ENCODE measurements at places on chromosomes 6 and 20.

DNA sequence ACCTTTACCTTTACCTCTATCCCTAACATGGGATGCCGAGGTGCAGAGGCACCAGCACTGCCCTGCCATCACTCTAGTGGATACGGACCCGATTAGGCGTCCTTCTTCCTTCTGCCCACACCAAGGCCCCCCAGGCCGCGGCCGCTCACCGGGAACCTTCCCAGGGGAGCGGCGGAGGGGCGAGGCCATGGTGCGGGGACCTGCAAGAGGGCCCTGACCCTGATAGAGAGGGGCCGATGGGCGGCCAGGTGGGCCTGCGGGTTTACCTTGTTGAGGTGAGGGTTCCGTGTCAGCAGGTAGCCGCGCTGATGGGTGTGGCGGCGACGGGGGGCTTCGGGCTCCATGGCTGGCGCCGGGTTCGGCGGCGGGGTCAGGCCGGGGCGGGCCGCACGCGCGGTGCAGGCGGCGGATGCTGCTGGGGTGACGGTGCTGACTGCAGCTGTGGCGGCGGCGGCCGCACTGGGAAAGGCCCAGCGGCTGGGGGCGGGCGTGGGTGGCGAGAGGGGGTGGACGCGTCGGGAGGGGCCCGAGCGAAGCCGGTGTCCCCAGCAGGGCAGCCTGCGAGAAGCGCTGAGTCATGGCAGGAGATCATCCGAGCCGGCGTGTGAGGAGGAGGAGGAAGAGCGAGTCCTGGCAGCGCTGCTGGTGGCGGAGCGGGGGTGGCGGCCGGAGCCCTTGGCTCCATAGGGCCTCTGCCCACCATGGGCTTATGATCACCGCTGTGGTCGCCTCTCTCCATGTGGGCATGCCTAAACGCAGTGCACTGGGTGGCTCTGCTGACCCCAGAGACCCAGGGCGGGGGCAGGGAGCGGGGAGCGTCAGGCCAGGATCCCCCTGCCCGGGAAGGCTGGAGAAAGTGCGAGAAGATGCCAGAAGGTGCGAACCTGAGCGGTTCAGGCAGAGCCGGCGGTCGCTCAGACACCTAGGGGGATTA lies at the start of gene ME1:
Gene ME1, minus strand, starts transcription at position 441 of the 934 bp plus-strand sequence. Its CDS starts 97 bp downstream, at position 344.
- peak; percentile 92 for DNase-seq

- no peak for DNase-seq
Observed at GRCh38 chr6:148068437-148069061, 274.1 kb upstream of the SASH1 start.

DNA sequence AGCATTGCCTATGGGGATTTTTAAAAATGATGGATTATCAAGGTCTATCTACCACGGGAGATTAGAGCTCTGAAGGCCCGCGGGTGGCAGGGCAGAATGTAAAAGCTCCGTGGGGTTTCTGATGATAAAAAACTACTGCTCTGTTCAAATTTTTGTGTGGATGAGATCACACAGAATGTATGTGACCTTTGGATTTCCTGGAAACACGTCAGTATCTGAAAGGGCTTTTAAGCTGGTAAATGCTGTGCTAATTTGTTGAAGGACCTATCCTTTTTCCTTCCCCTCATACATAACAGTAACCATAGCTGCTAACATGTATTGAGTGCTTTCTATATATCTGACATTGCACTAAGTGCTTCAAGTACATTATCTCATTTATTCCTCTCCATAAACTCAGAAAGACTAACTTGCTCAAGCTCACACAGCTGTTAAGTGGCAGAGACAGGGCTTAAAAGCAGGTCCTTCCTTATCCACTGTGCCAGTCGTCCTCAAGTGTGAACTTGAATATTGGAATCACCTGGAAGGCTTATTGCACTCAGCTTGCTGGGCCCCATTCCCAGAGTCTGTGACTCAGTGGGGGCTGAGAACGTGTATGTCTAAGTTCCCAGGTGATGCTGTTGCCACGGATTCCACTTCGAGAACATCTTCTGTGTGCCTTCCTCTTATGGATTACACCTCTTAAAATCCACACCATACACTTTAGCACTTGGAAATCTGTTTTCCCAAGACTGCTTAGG lies 1.9 kb upstream of the TMEM242 start:
- no peak for DNase-seq

DNA sequence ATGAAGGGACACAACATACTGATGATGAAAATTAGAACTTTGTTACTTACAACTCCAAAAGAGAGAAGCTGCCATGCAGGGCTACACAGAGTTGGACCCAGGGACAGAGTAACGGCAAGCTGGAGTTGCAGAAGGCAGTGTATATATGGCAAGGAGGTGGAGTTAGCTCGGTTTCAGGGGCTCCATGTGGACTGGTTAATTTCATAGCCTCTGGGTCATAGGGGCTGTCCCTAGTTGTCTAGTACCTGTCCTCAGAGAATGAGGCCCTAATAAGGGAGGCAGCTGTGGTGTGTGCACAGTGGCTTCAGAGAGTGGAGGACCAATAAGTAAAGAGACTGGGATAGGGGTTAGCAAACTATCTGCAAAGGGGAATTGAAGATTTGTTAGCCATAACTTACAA lies 7.9 kb upstream of the ZSCAN12 start:
- DNase-seq: no peak

DNA sequence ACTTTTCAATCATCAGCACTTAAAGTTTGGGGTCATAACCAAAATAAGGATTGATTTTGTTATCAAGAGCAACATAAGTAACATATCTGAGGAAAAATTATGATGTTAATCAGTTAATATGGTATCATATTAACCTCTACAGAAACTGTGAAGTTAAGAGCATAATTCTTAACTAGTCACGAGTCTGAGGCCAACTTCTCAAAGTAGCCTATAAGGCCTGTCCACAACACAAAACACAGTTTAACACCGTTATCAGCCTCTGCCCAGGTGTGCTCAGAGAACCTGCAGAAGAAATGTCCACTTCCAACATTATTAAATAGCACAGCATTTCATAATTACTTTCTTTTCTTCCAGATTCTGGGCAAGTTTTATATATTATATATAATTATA lies 1.1 kb downstream of the STX7 start:
- no peak for DNase-seq

- DNase-seq: no peak
Observed at GRCh38 chr6:78868116-78868515, 765 bp downstream of the IRAK1BP1 start.

- peak; percentile 27 for DNase-seq
Observed at GRCh38 chr20:41175201-41175651, 37.9 kb downstream of the PLCG1 start.

- DNase-seq: no peak
Observed at GRCh38 chr6:169024047-169024660, 229.5 kb downstream of the THBS2 start.

DNA sequence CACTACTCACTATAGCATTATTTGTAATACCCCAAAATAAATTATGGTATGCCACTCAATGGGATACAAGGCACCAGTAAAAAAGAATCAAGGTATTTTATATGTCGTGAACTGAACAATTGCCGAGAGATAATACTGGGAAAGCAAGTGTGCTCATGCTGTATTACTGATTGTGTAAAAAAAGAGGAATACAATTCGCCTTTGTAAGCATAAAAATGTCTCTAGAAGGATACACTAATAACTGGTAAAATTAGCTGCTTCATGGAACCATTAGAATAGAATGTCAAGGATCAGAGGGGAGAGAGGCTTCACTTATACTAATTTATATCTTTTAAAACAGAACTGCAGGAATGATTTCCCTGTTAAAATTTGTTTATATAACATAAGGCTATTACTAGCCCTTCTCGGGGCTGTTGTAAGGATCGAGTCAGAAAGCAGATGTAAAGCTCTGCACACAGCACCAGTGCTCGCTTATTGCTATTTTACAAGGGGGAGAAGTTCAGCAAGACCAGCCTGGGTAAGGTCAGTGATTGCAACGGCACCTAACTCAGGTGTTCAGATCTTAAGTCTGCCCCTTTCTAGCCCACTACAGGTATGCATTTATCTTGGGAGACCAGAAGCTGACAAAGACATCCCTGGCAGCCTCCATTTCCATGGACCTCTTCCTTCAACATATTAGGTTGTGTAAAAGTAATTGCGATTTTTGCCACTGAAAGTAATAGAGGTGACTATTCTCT lies 61.6 kb downstream of the MYH7B start:
- no peak for DNase-seq

DNA sequence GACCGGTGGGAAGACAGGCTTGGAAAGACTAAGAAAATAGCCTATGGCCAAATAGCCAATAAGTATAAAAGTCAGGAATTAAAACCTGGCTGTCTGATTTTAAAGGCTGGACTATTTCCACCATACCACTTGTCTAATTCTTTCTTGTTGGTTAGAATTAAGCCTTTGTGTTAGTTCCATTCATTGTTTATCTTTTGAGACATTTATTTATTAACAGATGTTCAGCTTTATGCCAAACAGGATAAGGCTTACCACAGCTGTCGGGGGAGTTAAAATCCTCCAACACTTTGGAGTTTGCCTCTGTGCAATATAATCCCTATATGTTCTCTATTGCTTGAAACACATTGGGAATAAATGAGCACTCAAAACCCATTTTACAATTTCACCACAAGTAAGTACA lies 208.3 kb downstream of the TMEM200A start:
- no peak for DNase-seq

GRCh38 chr6:151850479-151851003 lies 43.1 kb downstream of the ESR1 start:
- peak; percentile 54 for DNase-seq

- no peak for DNase-seq
Observed at GRCh38 chr20:31638317-31638716, 605 bp downstream of the COX4I2 start.

DNA sequence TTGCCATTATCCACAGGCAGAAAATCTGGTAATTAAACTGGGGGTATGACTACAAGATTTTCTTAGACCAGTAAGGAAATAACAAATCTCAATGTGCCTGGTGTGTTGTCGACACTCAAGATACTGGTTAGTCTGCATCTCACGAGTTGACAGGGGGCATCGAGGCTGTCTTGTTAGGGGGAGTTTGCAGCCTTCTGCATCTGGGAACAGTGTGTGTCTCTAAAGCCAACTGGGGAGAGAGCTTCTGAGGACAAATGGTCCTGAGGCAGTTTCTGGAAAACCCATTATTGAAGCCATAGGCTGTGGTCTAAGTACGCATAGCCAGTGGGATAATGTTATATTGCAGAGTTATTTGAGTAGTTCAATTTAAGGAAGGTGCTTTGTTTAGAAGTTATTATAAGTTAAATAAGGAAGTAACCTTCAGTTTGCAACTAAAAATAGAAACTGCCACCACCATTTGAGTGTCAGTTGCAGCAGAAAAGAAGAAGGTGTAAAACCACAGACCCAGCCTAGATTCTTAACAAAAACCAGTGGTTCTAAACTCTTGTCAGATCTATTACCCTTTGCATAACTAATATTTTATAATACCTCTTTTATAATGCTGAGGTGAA lies 15.4 kb upstream of the MAPK13 start:
- DNase-seq: no peak

DNA sequence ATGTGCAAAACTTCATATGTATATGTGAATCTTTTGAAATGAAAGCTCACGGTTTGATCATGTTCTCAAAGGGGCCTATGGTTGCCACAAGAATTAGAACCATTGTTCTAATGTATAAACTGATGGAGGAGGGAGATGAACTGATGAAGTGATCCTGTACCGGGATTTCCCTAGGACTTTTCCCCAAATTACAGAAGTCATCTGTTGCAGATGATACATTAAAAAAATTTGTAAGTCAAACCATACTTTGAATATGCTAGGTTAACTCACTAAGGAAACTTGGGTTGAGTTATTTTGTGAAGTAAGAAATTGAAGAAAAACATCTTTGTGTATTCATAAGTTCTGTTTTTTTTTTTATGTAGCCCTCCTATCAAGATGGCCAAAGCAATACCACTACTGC lies 33.9 kb upstream of the RNF144B start:
- no peak for DNase-seq

DNA sequence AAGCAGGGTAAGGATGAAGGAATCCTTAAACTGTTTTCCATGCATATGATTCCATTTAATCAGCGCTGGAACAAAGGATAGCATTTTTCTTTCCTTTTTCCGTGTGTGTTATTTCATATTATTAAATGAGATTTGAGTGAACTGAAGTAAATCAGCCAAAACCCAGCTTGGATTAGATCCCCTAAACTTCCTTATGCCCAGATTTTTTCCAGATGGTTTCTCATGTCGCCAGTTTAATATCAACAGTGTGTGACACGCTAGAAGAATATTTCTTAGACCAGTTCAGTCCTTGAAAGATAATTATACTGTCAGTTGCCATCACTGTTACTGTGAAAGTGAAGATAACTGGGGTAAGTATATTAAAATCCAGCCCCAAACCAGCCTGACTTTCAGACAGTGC lies 1009.4 kb downstream of the KIF16B start:
- no peak for DNase-seq

Measured in endodermal cell (in vitro differentiated cells).